ENCODE measurements at places on chromosomes 3 and 15.
A peak's percentile ranks its signal among the peaks of the same experiment; 100 is the strongest.

DNA sequence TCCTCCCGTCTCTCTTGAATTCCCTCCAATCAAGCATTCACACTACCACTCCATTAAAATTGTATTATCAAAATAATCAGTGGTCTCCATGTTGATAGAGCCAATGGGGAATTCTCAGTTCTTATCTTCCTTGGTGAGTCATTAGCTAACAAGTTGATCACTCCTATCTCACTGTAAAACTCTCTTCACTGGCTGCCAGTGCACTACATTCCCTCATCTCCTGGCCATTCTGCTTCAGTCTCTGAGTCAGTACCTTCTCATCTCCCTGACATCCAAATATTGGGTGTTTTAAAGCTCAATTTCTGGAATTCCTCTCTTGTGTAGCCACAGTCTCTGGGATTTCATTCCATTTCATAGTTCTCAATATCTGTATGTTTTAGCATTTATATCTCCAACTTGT is 175.2 kb downstream of the ALDH1A2 start:
- DNase-seq = no peak

GRCh38 chr3:98482717-98483482 is 14.6 kb upstream of the OR5K2 start:
- DNase-seq = no peak

DNA sequence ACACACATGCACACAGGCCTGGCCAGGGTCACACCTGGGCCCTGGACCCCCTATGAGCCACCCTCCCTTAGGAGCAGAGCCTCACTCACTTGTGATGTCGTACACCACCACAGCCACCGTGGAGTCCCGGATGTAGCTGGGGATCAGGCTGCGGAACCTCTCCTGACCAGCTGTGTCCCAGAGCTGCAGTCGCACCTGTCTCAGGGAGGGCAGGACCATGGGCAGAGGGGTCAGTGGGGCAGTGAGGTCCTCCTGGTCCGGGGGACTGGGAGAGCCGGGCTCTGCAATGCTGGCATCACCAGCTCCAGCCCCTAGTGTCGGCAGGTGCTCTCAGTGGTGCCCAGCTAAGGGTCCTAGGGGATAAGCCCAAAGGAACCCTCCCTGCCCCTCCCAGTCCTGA is 35.6 kb downstream of the SRPRB start:
- no peak for DNase-seq

- DNase-seq = peak; percentile 44
Observed at GRCh38 chr15:99504823-99505551, 60.8 kb upstream of the MEF2A start.

DNA sequence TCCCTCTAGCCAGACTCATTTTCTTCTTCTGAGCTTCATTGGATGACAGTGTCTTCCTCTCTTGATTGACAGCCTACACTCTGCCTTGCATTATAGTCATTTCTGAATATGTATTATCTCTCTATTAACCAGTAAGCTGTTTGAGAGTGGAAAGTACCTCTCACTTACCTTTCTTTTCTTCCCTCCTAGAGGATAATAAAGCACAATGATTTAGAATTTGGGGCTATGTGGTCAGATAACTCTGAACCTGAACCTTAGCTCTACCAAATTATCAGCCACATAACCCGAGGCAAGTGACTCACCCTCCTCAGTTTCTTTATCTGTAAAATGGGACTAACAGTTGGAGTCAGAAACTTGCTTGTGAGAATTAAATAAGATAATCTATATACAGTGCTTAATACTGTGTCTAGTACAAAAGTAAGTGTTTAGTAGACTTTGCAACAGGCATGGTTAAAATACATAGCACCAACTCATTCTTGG is 331.8 kb upstream of the TBL1XR1 start:
- DNase-seq = no peak

DNA sequence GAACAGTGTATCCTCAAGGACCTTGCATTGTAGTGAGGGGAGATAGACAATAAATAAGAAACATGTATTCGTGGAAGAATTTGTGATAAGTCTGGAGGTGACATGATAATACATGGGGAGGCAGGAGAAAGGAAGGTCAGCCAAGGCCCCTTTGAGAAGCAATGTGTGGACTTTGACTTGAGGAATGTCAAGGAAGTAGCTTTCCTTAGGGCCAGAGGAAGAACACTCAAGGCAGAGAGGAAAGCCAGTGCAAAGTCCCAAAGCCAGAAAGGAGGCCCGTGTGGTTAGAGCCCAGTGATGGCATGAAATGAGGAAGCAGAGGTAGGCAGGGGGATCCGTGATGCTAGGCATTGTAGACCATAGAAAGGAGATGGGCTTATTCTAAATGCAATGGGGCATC is 192.2 kb downstream of the NR1D2 start:
- no peak for DNase-seq

GRCh38 chr3:99413504-99413903 is 224.9 kb upstream of the COL8A1 start:
- no peak for DNase-seq

GRCh38 chr3:105793040-105793439 is 75.8 kb downstream of the CBLB start:
- no peak for DNase-seq

DNA sequence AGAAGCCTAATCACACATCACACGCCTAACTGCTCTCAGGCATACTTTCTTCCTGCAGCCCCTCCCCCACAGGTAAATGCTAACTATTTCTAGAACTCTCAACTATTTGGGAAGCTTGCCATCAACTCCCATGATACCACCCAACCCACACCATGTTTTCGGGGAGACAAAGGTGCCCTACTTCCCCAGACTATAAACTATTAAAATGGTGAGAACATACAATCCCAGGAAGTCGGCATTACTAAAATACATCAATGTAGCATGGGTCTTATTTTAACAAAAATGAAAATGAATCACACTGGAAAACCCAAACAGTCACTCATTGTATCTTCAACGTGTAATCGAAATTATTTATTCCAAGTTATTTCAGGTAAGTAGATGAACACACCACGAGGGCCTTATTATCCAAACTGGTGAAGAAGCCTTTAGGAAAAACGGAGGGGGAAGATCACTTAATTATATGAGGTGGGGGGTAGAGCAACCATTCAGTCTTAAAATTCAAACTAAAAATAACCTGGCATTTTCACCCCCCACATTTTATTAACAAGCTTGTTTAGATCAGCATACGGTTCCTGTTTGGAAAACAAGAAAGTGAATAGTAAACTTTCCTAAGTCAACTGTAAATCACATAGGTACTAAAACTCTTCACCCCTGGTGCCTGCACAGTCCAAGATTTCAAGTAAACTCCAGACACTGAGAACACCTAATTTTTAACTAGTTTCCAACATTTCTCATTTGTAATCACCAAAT is 1.9 kb downstream of the TBL1XR1 start:
- DNase-seq = peak; percentile 31

DNA sequence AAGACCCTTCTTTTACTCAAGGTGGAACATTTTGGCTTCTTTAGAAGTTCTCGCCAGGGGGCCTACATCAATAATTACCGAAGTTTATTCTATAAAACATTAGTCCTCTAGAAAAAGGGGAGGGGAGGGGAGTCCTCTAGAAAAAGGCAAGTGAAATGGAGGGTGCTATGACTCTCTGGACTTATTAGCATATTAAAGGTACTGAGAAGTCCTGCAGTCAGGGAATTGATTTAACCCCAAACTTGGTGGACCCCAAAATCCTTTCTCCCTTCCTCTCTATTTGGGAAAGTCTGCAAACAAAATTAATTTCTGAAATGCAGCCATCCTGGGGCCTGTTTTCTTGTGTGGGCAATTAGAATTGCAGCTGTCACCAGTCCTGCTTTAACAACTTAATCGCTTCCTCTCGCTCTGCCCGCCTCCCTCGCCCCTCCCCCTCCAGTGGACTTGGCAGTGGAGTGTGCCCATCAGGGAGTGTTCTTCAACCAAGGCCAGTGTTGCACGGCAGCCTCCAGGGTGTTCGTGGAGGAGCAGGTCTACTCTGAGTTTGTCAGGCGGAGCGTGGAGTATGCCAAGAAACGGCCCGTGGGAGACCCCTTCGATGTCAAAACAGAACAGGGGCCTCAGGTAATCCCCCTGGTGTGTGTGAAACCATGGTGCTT is 18.9 kb upstream of the LRRK1 start:
- no peak for DNase-seq

DNA sequence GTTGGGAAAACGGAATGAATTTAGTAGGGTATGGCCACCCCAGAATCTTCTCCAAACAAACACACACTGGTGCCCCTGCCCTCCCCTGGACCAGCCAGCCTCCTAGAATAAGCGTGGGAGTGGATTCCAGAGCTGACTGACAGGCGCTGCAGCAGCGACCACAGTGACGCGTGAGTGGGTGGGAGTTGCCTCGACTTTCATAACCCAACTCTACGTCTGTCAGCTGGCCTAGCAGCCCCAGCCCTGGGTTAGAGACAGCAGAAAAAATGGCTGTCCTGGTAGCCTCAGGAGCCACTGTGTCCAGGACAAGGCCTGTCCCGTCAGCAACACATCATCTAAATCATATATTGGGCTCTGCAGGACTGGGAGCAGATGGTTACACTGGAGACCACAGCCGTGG is 10.0 kb downstream of the PLA2G4B start:
- DNase-seq = peak; percentile 42

DNA sequence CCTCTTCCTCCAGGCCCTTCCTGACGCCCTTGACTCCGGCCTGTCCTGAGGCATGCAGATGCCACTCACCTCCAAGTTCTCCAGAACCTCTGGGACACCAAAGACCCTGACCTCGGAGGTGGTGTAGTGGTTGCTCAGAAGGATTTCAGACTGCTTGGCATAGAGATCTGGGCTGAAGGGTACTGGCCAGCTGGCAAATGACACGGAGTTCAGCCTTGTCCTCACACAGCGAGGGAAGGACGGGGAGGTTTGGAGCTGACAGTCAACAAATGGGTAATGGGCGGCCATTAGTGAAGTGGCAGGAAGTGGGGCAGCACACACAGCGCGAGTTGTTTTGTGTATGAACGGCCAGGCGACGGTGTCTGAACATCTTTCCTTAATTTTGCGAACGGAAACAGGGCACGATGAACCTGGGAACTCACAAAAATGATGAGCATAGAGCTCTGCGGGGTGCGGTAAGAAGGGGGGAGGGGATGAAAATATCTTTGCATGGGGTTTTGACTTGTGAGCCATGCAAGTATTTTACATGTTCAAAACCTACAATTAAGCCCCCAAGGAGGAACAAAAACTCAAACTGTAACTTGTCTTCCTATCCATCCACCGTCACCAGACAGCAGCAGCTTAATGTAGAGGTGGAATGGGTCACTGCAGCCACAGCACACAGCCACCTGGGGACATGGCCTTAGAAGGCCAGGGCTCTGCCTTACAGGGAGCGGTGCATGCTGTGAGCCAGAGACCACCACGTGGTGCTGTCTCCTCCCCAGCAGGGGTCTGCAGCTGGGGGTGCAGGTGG is 43.6 kb upstream of the RPL32 start:
- no peak for DNase-seq

DNA sequence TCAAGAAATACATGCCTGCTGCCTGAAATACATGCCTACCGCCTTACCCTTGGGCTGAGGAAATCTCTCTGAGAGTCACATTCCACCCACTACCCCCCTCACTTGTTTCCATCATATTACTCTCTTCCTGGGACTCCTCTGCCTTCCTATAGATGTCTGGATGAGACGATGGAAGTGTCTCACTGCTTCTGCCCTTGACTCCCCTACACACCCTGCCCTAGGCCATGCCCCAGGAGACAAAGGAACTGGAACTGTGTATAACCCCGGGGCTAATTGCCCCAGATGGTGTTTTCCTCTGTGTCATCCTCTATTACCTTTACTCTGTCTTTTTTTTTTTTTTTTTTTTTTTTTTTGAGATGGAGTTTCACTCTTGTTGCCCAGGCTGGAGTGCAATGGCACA is 102.0 kb downstream of the GTPBP8 start:
- no peak for DNase-seq

DNA sequence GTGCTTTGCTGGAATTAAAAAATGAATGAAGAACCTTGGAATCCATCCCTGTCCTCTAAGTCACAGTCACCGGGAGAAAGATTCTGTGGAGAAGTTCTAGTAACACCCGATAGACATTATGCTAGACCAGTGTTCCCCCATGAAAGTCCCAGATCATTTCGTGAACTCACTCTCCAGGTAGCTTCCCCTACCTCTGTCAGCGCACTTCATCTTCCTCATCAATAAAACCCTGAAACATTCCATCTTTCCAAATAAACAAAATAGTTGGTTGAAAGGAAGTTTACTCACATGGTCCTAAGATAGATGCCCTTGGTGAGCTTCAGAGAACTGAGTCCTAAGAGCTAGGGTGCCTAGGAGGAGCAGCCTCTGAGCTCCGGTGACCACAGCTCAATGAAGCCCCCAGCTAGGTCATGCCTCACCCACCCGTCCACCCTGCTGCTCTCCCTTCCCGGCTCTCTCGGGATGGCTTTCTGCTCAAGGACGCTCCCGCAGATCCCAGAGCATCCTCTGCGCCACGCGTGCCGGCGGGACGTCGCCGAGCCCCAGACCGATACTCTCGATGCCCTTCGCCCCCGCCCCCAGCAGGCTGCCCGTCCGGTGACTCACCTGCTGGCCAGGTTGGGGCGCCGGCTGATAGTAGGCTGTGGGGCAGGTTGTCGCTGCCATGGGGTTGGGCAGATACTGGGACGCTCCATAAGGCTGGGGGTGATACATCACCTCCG is 776 bp downstream of the VGLL3 start:
- DNase-seq = peak; percentile 6

GRCh38 chr3:172410702-172411477 is 37.4 kb downstream of the GHSR start:
- DNase-seq = no peak

DNA sequence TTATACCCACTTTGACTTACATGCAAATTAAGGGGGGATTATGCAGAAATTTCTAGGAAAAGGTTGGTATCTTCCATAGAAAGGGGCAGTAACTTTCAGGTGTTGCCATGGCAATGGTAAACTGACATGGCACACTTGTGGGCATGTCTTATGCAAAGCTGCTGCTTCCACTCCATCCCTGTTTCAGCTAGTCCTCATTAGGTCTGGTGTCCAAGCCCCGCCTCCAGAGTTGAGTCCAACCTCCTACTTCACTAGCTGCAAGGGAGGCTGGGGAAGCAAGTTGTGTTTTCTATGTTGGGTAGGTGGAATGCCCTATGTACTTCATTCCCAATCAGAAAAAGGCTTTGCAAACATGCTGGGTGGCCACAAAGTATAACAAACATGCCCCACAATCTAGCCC is 14.7 kb upstream of the KLHL40 start:
- no peak for DNase-seq

DNA sequence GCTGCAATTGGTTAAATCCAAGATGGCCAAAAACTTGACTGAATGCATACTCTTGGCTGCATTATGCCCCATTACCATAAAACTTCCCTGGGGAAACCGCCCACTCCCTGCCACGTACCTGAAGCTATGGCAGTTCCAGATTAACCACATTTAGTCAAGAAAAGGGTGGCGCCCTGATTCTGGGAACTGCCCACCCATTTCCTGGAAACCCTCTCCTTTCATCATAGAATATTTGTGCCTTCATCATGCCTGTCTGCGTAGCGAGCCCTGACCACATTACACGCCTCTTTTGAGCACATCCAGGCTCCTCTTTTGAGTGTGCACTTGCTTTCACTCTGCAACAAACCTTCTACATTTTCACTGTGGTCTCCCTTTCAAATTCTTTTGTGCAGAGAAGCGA is 5.2 kb downstream of the LINS1 start:
- peak; percentile 92 for DNase-seq
